ENCODE measurements at places on chromosomes 1 and 21.
A peak's percentile ranks its signal among the peaks of the same experiment; 100 is the strongest.

GRCh38 chr1:116545359-116545705 lies 25.5 kb downstream of the CD58 start:
- DNase-seq, result no peak

DNA sequence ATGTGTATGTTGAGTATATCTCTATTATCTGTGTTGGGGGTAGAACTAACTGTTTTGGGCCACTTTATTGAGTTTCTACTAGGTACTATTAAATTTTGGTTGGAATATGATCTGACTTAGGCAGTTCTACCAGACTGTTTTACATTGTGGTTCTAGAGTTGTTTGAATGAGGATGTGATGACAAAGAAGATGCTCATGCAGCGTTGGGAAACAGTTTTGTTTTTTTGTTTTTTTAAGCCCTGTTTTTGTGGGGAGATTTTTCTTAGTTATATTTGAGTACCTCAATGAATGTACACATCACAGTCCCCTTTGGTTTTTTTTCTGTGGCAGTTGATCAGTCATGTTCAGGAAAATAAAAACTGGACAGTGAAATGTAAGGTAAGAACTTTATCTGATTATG lies 40.1 kb downstream of the TMED5 start:
- no peak for DNase-seq

GRCh38 chr1:97680894-97681293 lies 239.9 kb downstream of the DPYD start:
- no peak for DNase-seq

DNA sequence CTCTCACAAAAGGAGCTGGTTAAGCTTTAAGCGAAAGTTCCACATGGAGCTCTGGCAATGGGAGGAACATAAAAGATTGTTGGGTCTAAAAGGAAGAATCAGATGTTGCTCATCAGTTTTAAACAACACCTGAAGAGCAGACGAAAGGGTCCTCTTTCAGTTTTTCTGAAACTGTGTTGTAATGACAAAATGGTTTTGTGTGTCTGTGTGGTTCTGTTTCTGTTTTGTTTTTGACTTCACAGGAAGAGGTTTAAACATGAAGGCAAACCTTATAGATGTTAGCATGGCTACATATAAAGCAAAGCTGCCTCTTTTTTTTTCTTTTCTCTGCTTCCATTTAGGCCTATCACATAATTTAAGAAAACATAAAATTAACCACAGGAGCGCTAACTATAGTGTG lies 136.1 kb downstream of the ZP4 start:
- no peak for DNase-seq

DNA sequence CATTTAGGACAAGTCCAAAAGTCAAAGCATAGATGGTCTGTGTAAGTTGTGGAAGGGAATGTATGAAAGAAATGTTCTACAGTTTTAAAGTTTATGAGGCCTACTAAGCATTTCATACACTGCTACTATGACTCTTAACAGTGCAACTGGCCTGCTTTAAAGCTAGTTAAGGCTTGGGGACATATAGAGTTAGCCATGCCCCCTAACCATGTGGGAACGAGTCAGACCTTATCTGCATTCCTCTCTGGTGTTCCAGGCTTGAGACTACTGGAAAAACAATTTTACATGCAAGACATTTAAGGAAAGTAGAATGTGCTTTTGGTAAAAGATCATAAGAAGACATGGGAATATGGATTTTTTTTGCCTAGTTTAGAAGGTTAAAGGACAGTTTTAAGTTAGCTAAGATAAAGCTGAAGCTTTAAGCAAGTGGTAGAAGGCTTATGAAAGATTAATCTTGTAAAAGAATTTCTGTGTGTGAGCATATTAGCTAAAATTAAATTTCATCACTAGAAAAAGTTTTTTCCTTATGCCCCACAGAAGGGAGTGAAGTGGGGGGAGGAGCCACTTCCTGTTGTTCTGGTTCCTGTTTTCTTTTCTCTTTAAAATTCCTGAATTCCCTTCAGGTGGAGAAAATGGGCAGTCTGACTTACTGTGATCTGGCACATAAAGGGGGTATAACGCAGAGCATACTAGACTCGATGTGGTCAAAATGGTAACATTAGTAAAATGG lies 8.9 kb upstream of the CD48 start:
- no peak for DNase-seq

- DNase-seq, result no peak
Observed at GRCh38 chr1:110243146-110243545, 33.0 kb downstream of the KCNC4 start.

- DNase-seq, result no peak
Observed at GRCh38 chr1:66563094-66563800, 29.3 kb downstream of the SGIP1 start.

DNA sequence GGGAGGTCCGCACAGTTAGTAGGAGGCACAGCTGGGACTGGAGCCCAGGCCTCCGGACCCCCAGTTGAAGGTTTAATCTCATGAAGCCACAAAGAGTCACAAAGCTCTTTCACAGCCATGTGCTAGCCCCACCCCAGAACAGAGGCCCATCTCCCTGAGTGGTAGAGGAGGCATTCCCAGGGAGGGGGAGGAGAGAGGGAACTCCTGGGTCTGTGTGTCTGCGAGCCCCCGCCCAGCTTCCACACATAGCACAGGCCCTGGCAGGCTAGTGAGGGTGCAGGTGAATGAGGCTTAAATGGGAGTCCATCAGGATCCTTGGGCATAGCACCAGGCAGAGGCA lies 197.8 kb downstream of the MATN1 start:
- DNase-seq, result no peak

DNA sequence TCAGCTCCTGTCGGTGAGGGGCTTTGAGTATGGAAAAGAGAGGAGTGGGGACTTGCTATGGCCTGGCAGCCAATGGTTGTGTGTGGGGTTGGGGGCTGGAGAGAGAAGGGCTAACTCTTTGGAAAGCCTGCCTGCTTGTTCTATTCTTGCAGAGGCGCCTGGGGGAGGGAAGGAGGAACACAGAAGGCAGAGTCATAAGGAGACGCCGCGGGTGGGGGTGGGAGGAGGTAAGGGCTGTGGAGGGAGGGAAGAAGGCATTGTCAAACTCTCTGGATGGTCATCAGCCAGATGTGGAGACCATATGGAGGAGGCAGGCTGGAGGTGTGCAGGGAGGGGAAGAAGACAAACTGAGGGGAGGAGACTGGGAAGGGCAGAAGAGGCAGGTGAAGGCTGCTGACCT lies 70.0 kb downstream of the PLXNA2 start:
- DNase-seq, result no peak

- DNase-seq, result no peak
Observed at GRCh38 chr1:172357753-172358385, 62.6 kb upstream of the C1orf105 start.

GRCh38 chr1:150109586-150109985 lies 40.1 kb upstream of the PLEKHO1 start:
- no peak for DNase-seq

DNA sequence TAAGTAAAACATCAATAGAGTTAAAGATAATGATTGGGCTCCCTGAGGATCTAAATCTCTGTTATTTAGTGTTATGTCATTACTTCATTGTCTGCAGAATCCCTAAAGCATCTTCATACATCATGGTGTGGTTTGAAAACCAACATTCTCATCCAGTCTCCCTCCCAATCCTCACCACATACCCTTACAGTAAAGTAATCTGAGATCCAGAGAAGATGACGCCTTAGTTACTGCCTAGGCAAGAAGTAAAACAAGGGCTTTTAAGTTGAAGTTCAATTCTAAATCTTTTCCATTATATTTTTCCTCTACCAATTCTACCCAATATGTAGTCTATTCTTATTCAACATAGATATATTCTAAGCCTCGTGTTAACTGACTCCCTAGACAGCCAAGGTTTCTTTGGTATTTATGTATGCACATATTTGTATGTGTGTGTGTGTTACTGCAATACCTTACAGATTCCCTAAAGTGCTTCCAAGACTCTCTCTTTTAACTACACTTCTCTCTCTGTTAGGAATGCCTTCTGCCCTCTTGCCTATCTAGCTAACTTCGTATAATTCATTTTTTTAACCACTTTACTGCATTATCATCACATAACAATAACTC lies 17.3 kb downstream of the DPH5 start:
- no peak for DNase-seq

- DNase-seq, result no peak
Observed at GRCh38 chr1:115317101-115318012, 20.7 kb downstream of the NGF start.

- DNase-seq, result no peak
Observed at GRCh38 chr1:31568895-31569595, 7.3 kb upstream of the TINAGL1 start.

GRCh38 chr1:9315411-9316079 lies 22.9 kb downstream of the SPSB1 start:
- DNase-seq, result no peak

GRCh38 chr1:227447531-227447990 lies 115.8 kb upstream of the ZNF678 start:
- DNase-seq, result no peak

- no peak for DNase-seq
Observed at GRCh38 chr1:48035371-48036141, 38.4 kb upstream of the TRABD2B start.

- DNase-seq, result no peak
Observed at GRCh38 chr1:164767752-164768402, 208.9 kb downstream of the PBX1 start.

DNA sequence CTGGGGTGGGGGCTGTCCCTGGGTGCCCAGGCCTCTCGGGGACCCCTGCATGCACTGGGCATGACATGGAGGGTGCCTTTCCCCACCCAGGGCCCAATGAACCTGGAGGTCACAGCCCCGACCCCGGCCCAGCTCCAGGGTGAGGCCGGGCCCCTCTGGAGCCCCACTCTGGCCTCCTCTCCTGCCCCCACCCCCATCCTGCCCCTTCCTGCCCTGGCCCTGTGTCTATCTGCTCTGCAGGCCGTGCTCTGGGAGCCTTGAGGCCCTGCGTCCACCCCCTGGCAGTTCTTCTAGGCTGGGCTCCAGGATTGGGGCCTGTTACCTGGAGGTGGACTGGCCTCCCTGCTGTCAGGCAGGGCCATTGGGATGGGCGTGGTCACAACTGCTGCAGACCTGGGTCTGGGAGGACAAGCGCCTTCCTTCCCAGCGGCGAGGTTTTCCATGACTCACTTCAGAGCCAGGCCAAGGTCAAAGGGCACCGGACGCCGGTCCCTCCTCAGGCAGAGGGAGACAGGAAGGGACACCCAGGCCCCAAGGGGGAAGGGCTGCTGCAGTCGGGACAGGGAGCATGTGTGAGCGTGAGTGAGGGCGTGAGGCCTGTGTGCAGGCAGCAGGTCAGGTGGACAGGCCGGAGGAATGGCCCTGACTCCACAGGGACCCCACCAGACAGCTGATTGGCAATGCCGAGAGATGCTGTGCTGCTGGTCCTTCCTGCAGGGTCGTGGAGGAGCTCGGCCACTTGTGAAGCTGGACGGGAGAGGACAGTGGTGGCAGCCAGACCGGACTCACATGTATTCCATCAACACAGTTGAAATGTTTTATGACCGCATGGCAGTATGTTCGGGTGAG lies 31.1 kb upstream of the POFUT2 start:
- DNase-seq, result no peak

- no peak for DNase-seq
Observed at GRCh38 chr1:64378826-64379225, 91.1 kb upstream of the CACHD1 start.

GRCh38 chr1:153938996-153939395 lies 7.5 kb downstream of the DENND4B start:
- no peak for DNase-seq

- DNase-seq, result peak; percentile 66
Observed at GRCh38 chr21:42513985-42514882, 582 bp downstream of the SLC37A1 start.

GRCh38 chr1:168923521-168924136 lies 182.9 kb upstream of the ATP1B1 start:
- no peak for DNase-seq

GRCh38 chr1:18684303-18684702 lies 53.7 kb downstream of the PAX7 start:
- DNase-seq, result no peak

Measured in CD8-positive, alpha-beta T cell (primary cell).